Foreskin keratinocyte (primary cell): ENCODE measurements at places on chromosomes 5 and 9. TPM values are rescaled to one million over a fixed set of nuclear protein-coding genes. Genes with fewer than 3 reads are reported as not detected.

DNA sequence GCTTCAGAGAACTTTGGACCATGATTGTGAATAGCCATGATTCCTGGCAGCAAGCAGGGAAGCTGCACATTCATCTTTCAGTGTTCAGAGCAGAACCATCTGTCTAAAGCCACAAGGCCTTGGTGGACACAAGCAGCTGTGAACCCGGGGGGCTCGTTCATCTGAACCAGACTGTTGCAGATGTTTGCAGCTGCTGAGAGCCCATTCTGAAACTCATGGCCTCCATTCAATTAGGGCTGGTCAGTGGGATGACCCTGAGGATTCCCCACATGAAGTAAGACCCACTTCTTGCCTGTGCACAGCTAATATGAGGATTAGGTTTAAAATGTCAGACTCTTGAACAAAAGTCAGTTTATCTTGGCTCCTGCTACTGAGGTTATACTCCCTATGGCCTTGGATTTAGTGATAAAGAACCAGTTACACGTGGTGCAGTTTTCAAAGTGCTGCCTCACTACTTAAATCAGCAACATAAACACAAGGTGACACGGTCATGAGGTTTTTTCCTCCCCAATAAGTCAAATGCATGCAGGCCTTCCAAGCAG lies 109.8 kb upstream of the IFNK start:
- no peak for DNase-seq

DNA sequence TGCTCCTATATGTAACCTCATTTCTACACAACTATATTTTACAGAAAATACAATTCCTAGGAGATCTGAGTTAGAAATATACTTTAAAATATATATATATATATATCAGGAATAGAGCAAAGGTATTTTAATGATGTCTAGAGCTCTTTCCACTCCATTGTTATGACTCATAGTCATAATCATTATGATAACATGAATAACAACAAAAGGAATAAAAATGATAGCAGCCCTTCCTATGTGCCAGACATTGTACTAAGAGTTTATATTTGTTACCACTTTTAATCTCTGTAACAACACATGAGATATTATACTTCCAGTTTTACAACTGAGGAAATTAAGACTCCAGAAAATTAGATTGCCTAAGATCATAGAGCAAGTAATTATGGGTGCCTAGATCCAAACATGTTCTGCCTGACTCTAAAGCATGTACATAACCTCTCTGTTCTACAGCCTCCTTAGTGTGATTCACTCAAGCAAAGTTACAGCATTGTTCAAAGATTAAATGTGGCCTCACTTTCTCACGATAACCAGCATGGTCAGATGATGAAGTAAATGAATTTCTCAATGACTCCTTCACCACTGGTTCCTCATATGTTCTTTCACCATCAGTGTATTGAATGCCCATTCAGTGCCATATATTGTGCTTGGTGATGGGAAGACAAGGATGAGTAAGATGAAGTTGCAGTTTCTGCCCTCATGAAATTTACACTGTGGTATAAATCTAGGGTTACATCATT lies 452.1 kb downstream of the EFNA5 start:
- DNase-seq, result peak; percentile 86

GRCh38 chr5:168404365-168404764 lies 81.9 kb upstream of the RARS1 start:
- peak; percentile 81 for DNase-seq

The IFNA21 gene
- not detected in 2 replicates for total RNA-seq

The MARCHF11 gene
- total RNA-seq, result not detected in 2 replicates

The SPAG8 gene
- 0.35 and 0.58 TPM in 2 replicates for total RNA-seq

The DMRT3 gene
- not detected in 2 replicates for total RNA-seq

- DNase-seq, result no peak
These were observed 307.0 kb upstream of the TLE4 start for GRCh38 chr9:79264511-79265355.

The PIP5KL1 gene
- 4.7 and 6.3 TPM in 2 replicates for total RNA-seq
